Stimulated activated CD8-positive, alpha-beta memory T cell treated with anti-CD3 and anti-CD28 coated beads, Interleukin-7, amount 100 ng/mL, for 1 hour (primary cell): ENCODE measurements at places on chromosomes 5 and 9.

DNA sequence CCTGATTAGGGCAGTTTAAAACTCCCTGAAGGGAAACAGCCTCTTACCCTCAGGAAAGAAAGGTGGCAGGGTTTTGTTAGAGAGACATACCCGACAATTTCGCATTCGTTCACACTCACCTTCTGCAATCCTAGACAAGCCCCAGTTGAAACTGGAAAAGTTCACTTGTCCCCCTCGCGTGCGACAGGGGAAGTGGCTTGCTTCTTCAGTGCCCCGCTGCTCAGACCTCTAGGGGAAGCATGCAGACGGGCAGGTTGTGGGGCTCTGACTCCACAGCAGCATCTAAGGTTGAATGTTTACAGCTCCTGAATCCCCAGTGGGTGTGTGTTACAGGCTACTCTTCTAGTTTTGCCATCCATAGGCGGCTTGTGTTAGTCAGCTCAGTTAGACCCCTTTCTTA is 575.7 kb upstream of the ACO1 start:
- DNase-seq, result no peak

- DNase-seq, result no peak
Measured at GRCh38 chr5:116359592-116359991, 215.0 kb downstream of the SEMA6A start.

GRCh38 chr5:175582697-175583096 is 75.2 kb upstream of the HRH2 start:
- DNase-seq, result no peak

GRCh38 chr9:16970321-16970720 is 99.9 kb upstream of the BNC2 start:
- DNase-seq, result no peak

DNA sequence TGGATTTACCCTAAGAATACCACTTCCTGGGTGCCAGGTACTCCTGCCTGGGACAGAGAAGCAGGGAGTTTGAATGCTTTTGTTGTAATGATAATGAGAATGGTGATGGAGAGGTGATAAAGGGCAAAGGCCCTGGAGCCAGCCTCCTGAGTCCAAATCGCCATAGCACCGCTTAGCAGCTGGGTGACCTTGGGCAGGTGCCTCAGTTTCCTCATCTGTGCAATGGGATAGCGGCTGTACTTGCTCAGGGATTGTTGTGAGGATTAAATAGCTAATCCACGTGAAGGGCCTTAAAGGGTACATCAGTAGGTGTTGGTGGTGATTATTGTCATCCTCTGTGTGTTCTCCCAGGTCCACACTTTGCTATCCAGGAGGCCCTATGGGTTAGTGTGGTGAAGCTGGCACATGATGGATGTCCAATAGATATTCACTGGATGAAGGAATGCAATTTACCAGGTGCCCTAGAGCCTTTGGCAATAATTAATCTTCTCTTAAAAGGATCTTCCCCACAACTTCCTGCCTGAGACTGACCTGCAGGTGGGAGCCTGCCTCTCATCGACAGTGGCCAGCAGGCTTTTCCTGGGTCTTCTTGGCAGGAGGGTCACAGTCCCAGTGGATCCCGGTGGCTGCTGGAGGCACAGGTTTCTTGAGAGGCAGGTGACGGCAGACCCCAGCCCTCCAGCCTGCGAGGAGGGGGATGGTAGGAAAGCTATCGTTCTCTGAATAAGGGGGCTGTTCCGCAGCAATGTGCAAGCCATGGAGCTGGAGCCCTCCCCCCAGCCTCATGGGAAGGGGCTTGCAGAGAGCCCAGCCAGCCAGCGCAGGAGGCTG is 160.2 kb downstream of the MACROH2A1 start:
- DNase-seq, result no peak

DNA sequence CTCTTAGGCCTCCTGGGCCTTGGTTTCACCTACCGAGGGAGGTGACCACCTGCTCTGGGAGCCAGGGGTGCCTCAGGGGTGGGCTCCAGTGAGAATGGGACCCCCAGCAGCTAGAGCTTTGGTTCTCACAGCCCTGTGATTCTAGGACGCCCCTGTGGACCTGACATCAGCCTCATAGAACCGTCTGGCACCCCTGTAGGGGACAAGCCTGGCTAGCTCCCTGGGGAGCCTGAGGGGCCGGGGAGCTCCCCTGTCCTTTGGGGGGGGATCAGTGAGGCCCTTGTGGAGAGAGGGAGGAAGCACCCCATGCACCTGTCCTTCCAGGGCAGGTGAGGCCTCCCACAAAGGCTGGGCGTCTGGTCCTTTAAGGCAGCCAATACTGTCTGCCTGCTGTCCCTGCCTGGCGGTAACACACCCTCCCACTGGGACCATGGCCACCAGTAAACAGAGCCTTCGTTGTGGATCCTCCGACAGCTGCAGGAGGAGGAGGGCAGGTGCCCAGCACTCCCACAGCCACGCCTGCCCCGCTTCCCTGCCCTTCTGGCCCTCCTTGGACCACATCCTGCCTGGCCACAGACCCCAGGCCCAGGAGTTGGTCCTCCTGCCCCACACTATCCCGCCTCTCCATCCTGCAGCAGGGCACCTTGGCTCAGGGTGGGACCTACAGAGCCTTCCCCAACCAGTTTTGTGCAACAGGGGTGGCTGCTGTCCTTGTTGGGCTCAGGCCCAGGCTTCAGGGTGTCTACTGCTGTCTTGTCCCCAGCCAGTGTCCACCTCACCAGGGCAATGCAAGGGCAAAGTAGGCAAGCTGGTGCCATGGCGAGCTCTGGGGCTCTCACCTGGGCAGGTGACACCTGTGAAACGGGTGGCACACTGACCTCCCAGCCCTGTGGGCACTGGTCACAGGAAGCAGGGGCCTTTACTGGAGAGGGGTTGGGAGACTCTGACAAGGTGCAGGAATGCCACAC is 3.0 kb upstream of the TUBB4B start:
- no peak for DNase-seq

- DNase-seq, result no peak
Measured at GRCh38 chr5:14407746-14408175, 173.8 kb upstream of the OTULINL start.

DNA sequence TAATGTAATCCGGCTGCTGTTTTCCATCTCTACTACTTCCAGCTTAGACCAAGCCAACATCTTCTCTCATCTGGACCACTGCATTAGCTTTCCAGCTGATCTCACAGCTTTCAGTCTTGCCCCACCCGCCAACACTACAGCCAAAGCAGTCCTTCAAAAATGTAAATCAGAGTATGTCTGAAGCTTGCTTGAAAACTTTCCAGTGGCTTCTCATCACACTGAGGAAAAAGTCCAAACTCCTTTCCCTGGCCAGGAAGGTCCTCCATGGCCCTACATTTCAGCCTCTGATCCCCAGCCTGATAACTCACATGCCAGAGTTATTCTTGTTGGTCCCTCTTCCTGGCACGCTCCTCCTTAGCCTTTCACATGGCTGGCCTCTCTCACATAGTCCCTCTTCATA is 38.5 kb downstream of the TTC1 start:
- DNase-seq, result no peak

GRCh38 chr5:162911873-162912272 is 525.5 kb upstream of the CCNG1 start:
- DNase-seq, result no peak

- DNase-seq, result no peak
Measured at GRCh38 chr5:1051366-1051720, 42.7 kb downstream of the NKD2 start.

DNA sequence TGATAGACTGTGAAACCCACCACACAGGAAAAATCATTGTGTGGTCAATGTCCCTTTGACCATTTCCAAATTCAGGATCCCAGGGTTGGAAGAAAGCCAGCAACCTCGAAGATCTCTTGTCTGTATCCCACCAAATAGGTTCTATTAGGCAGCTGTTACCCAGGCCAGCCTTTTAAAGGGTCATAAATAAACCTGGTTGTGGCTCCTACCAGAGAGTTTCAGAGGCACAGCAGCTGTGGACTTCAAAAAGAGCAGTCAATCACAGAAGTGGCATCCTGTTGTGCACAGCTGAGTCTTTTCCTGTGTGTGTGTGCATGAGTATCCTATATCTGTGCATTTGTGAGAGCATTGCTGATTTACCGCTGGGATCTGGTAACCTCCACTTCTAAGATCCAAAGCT is 23.7 kb upstream of the OR2S2 start:
- DNase-seq, result no peak

- DNase-seq, result no peak
Measured at GRCh38 chr5:142600092-142600491, 85.8 kb downstream of the FGF1 start.

- DNase-seq, result no peak
Measured at GRCh38 chr9:114000671-114001409, 77.3 kb downstream of the AMBP start.

DNA sequence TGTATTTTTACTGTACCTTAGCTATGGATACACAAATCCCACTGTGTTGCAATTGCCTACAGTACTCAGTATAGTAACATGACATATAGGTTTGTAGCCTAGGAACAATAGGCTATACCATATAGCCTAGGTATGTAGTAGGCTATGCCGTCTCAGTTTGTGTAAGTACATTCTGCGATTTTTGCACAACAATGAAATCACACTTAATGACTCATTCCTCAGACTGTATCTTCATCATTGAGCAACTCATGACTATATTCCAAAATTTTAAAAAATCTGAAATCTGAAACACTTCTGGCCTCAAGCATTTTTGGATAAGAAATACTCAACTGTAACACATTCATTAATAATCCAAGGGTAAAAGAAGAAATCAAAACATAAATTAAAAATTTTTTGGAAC is 666.8 kb upstream of the GRAMD2B start:
- DNase-seq, result no peak

- no peak for DNase-seq
Measured at GRCh38 chr9:90365666-90366065, 277.0 kb downstream of the DIRAS2 start.

- DNase-seq, result no peak
Measured at GRCh38 chr5:6048746-6049145, 329.6 kb downstream of the MED10 start.

GRCh38 chr5:6448622-6449464 is at the start of gene UBE2QL1:
UBE2QL1 (plus strand) TSS chr5:6448859; CDS start chr5:6448894, 35 bp downstream.
- no peak for DNase-seq
